ENCODE measurements at places on chromosomes 3 and 15. TPM values are rescaled to one million over a fixed set of nuclear protein-coding genes. Genes with fewer than 3 reads are reported as not detected.

Gene DOCK3
- total RNA-seq = 0.21 TPM

Gene HRG
- not detected for total RNA-seq

Gene NANOGP8
- total RNA-seq = not detected

Gene FBLN2
- total RNA-seq = 0.44 TPM

Gene OR5K2
- not detected for total RNA-seq

Gene FOXL2NB
- total RNA-seq = 11.4 TPM
